ENCODE measurements at places on chromosomes 5 and 9. TPM values are rescaled to one million over a fixed set of nuclear protein-coding genes. Genes with fewer than 3 reads are reported as not detected.
A peak's percentile ranks its signal among the peaks of the same experiment; 100 is the strongest.

- peaks cover 5% of the 10 kb centered on the region for H3K27me3 ChIP-seq
- no peak for DNase-seq
- H3K36me3 ChIP-seq: no peaks in the 10 kb centered on the region
- H3K4me1 ChIP-seq: peaks cover 6% of the 10 kb centered on the region
- no peak overlapping the region for H3K4me3 ChIP-seq
These were observed 33.1 kb upstream of the PRXL2C start for GRCh38 chr9:96688187-96688586.

DNA sequence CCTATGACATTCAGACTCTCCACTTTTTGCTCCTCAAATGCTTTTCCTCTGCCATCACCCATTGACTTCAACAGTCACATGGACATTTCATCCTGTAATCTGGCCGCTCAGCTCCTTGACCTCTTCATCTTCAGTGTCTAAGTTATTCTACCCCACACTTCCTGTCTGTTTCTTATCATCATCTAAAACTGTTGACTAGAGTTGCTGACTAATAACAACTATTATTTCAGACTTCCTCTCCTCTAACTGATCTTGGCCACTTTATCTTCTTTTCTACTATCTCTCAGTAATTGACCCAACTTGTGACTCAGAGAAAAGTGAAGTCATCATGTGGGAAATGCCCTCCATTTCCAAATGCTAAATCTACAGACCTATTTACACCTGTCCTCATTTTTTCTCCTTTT is 254.7 kb upstream of the TRPC7 start:
- DNase-seq: no peak
- H3K27ac ChIP-seq: no peak overlapping the region
- H3K27me3 ChIP-seq: no peaks in the 10 kb centered on the region
- H3K36me3 ChIP-seq: no peaks in the 10 kb centered on the region

GRCh38 chr5:132136906-132137305 is 63.3 kb downstream of the CSF2 start:
- H3K27me3 ChIP-seq: peaks cover 2% of the 10 kb centered on the region
- H3K36me3 ChIP-seq: no peaks in the 10 kb centered on the region
- H3K27ac ChIP-seq: no peak overlapping the region
- DNase-seq: peak; percentile 65
- peaks cover 10% of the 10 kb centered on the region for H3K4me1 ChIP-seq

DNA sequence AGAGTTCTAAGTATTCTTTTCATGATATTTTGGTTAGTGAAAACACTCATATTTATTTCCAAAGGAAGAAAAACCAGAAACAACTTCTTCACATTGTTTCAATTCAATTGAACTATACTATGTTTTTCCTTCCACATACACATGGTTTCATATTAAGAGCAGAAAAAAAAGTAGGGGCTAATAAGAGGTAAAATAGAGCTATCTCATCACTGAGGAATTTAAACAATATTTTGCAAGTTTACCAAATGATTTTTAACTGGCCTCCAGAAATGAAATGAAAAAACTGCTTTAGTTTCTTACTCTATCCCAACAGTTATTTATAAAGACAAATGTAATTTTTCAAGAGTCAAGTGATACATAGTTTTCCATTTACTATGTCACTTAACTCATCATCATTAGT is 233.5 kb downstream of the RFX3 start:
- H3K36me3 ChIP-seq: no peaks in the 10 kb centered on the region
- no peak overlapping the region for H3K27ac ChIP-seq
- no peaks in the 10 kb centered on the region for H3K4me1 ChIP-seq
- no peak overlapping the region for H3K4me3 ChIP-seq

DNA sequence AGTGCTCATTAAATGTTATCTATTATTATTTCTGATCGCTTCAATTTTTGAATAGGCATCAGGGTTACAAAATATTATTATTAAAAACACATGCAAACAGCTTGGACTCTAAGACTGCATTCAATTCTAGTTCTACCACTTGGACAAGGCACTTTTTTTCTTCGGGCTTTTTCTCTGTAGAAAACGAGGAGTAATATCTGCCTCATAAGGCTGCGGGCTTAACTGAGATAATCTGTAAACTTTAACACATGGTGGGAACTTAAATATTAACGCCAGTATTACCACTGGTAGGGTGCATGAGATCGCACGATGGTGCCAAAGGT is 511 bp upstream of the SPDL1 start:
- peaks cover 32% of the 10 kb centered on the region for H3K4me1 ChIP-seq
- H3K27me3 ChIP-seq: no peaks in the 10 kb centered on the region
- H3K36me3 ChIP-seq: peaks cover 6% of the 10 kb centered on the region
- peak overlapping the region; percentile 87 for H3K4me3 ChIP-seq
- no peak for DNase-seq
- H3K27ac ChIP-seq: peak overlapping the region; percentile 59

The ZSWIM6 gene
- total RNA-seq: 10.0 TPM

DNA sequence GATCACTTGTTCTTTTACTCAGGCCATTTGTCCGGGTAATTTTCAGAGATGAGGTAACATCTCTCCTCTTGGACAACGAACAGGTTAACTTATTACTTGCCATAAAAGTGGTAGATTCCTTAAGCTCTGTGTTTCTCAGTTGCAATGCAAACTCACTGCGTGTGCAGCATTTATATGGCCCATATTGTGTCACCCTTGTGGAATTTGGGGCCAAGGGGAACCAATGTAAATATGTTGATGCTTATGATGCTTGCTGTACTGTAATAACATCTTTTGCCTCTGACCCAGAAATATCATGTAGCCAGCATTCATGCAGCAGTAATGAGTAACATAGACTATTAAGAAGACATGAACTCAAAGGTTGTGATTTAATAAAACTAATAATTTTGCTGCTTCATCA is 175.8 kb downstream of the ADAMTS6 start:
- peak overlapping the region; percentile 47 for H3K27ac ChIP-seq
- H3K27me3 ChIP-seq: no peaks in the 10 kb centered on the region
- no peak for DNase-seq
- no peak overlapping the region for H3K4me3 ChIP-seq

DNA sequence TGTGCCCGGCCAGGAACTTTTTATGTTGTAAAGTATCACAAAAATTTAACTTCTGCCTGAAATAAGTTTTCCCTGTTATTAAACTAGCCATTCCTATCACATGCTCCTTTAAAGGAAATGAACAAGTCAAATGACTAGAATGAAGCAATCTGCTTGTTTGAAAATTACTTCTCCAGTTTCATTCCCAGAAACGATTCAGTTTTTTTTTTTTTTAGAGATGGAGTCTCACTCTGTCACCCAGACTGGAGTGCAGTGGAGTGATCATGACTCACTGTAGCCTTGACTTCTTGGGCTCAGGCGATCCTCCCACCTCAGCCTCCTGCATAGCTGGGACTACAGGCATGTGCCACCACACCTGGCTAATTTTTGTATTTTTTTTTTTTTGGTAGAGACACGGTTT is 13.3 kb upstream of the GNG10 start:
- no peaks in the 10 kb centered on the region for H3K4me1 ChIP-seq
- H3K36me3 ChIP-seq: peaks cover 32% of the 10 kb centered on the region
- H3K27me3 ChIP-seq: no peaks in the 10 kb centered on the region
- no peak overlapping the region for H3K4me3 ChIP-seq
- H3K27ac ChIP-seq: no peak overlapping the region

DNA sequence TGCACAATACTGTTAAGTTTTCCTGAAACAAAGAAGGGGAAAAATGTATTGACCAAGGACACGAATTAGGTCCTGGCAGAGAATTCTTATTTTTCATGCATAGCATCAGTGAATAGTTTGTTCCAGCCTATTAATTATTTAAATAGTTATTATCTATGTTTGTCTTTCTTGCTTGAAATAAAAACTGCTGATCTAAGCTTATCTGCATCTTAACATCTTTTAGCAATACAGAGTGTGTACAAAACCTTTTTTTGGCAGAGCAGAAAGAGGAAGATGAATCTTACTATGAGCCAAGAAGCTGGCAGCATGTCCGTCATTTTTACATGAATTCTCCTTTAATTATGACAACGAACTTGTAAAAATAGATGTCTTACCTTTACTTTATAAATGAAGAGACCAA is 23.3 kb upstream of the PLPPR1 start:
- no peak for DNase-seq
- H3K4me3 ChIP-seq: no peak overlapping the region
- no peaks in the 10 kb centered on the region for H3K27me3 ChIP-seq
- H3K4me1 ChIP-seq: no peaks in the 10 kb centered on the region
- no peak overlapping the region for H3K27ac ChIP-seq

DNA sequence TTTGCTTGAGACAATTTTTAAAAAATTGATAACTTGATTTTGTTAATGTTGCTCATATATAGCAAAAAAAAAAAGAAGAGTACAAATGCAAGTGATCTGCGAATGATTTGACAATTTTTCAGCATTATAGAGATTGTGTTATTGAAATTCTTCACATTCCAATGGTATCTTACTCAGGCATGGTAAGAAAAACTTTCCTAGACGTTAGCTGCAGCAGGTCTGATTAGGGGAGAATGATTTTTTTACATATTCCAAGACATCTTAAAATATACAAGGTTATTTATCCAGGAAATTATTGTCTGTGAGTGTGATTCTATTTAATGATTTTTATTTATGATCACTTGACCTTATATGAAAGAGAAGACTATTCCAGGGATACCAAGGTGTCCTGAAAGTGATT is 361.9 kb downstream of the MAT2B start:
- no peaks in the 10 kb centered on the region for H3K27me3 ChIP-seq
- peaks cover 12% of the 10 kb centered on the region for H3K4me1 ChIP-seq
- no peak overlapping the region for H3K4me3 ChIP-seq
- H3K36me3 ChIP-seq: no peaks in the 10 kb centered on the region
- no peak for DNase-seq

DNA sequence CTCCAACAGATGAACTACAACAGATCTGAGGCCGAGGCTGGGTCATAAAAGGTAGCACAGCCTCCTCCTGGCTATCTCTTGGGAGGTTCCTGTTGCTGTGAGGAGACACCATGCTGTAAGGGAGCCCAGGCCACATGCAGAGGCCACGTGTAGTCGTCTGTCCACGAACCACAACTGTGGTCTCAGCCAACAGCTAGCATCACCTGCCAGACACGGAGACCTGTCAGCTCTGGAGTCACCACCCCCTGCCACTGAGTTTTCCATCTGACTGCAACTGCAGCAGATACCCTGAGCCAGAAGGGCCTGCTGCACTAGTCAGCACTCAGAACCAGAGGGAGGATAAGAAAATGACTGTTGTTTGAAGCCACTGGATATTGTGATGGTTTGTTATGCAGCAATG is 12.7 kb upstream of the GOLM1 start:
- H3K4me3 ChIP-seq: no peak overlapping the region
- H3K36me3 ChIP-seq: no peaks in the 10 kb centered on the region
- H3K27ac ChIP-seq: no peak overlapping the region
- H3K4me1 ChIP-seq: peaks cover under 1% of the 10 kb centered on the region
- no peaks in the 10 kb centered on the region for H3K27me3 ChIP-seq
- DNase-seq: no peak

The DBH gene
- not detected for total RNA-seq

The DIRAS2 gene
- not detected for total RNA-seq

GRCh38 chr5:44707721-44708120 is 101.0 kb upstream of the MRPS30 start:
- no peak overlapping the region for H3K4me3 ChIP-seq
- no peaks in the 10 kb centered on the region for H3K4me1 ChIP-seq
- no peak for DNase-seq
- no peak overlapping the region for H3K27ac ChIP-seq
- H3K36me3 ChIP-seq: no peaks in the 10 kb centered on the region

The NCBP1 gene
- total RNA-seq: 28.0 TPM

The GMCL2 gene
- not detected for total RNA-seq

The ELAVL2 gene
- 0.36 TPM for total RNA-seq

GRCh38 chr5:111461934-111462333 is 50.4 kb downstream of the STARD4 start:
- no peak overlapping the region for H3K27ac ChIP-seq
- H3K4me1 ChIP-seq: no peaks in the 10 kb centered on the region
- peaks cover 4% of the 10 kb centered on the region for H3K27me3 ChIP-seq
- H3K36me3 ChIP-seq: no peaks in the 10 kb centered on the region
- H3K4me3 ChIP-seq: no peak overlapping the region
- no peak for DNase-seq

DNA sequence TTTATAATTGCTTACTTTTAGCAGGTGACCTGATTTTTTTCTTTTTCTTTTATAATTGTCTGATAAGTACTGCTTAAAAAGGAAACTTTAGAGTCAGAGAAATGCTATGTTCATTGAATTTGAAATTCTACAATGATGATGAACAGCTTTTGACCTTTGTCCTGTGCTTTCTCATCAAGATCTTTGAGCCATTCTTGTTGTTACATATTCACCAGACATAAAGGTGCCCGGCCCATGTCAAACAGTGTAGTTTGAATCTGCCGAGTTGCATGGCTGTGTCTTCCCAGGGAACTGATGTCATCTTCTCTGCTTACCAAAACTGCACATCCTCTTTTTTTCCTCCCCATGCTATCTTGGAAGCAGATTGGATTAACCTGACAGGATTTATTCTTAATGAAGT is 163.6 kb downstream of the LRRC70 start:
- no peaks in the 10 kb centered on the region for H3K27me3 ChIP-seq
- H3K4me1 ChIP-seq: no peaks in the 10 kb centered on the region
- no peak overlapping the region for H3K4me3 ChIP-seq
- no peak for DNase-seq

- H3K27me3 ChIP-seq: no peaks in the 10 kb centered on the region
- H3K4me3 ChIP-seq: no peak overlapping the region
- no peak overlapping the region for H3K27ac ChIP-seq
- no peak for DNase-seq
These were observed 106.7 kb downstream of the SERINC5 start for GRCh38 chr5:80149161-80149609.

GRCh38 chr9:125829743-125830142 is 82.6 kb downstream of the PBX3 start:
- no peaks in the 10 kb centered on the region for H3K36me3 ChIP-seq
- H3K4me1 ChIP-seq: peaks cover 3% of the 10 kb centered on the region

DNA sequence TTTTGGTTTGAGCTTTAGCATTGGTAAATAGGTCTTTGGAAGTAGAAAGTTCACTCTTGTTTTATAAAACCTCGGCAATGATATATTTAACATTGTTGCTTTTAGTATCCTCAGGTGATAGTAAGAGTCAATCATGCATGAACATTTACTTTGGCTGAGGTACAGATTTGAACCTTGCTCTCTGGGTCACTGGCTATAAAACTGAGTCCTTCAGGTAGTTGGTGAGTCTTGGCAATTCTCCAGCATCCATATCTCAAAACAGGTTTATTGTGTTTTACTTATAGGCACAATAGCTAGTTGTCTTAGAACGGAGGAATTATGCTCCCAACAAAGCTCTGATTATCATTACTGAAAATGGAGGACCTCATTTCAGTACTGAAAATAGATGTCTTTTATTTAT is 75.1 kb downstream of the MAT2B start:
- DNase-seq: no peak
- H3K4me3 ChIP-seq: no peak overlapping the region
- H3K4me1 ChIP-seq: peaks cover 7% of the 10 kb centered on the region
- no peaks in the 10 kb centered on the region for H3K27me3 ChIP-seq
- H3K27ac ChIP-seq: no peak overlapping the region

- H3K36me3 ChIP-seq: no peaks in the 10 kb centered on the region
- H3K4me1 ChIP-seq: no peaks in the 10 kb centered on the region
- DNase-seq: no peak
- no peak overlapping the region for H3K27ac ChIP-seq
- no peaks in the 10 kb centered on the region for H3K27me3 ChIP-seq
These were observed 123.7 kb upstream of the TNC start for GRCh38 chr9:115241641-115242040.

- peak overlapping the region; percentile 55 for H3K4me3 ChIP-seq
- peak overlapping the region; percentile 61 for H3K27ac ChIP-seq
- no peaks in the 10 kb centered on the region for H3K27me3 ChIP-seq
- peak; percentile 61 for DNase-seq
These were observed 30.4 kb downstream of the PRDM6 start for GRCh38 chr5:123119334-123119986.

- H3K27me3 ChIP-seq: no peaks in the 10 kb centered on the region
- no peak overlapping the region for H3K27ac ChIP-seq
- no peaks in the 10 kb centered on the region for H3K36me3 ChIP-seq
- H3K4me1 ChIP-seq: no peaks in the 10 kb centered on the region
- DNase-seq: no peak
These were observed 200.2 kb upstream of the TARS1 start for GRCh38 chr5:33240558-33240957.

Data from osteoblast (primary cell).